ENCODE measurements at places on chromosomes 1 and 21. TPM values are rescaled to one million over a fixed set of nuclear protein-coding genes. Genes with fewer than 3 reads are reported as not detected.

Gene NUDT17
- 4.0 TPM for total RNA-seq

Gene NR0B2
- total RNA-seq, result not detected

Gene CZIB
- total RNA-seq, result 52.2 TPM

Gene CRP
- total RNA-seq, result not detected

Gene IL12RB2
- 1.3 TPM for total RNA-seq

Gene USP16
- 20.7 TPM for total RNA-seq

Gene UBXN10
- 0.14 TPM for total RNA-seq

Gene C2CD4D
- 1.0 TPM for total RNA-seq

Gene PGLYRP4
- not detected for total RNA-seq
